ENCODE measurements at places on chromosomes 5 and 9.

- no peak for DNase-seq
Measured at GRCh38 chr9:68991457-68991856, 22.5 kb downstream of the PRKACG start.

- DNase-seq, result no peak
Measured at GRCh38 chr9:91714874-91715615, 235.0 kb downstream of the ROR2 start.

DNA sequence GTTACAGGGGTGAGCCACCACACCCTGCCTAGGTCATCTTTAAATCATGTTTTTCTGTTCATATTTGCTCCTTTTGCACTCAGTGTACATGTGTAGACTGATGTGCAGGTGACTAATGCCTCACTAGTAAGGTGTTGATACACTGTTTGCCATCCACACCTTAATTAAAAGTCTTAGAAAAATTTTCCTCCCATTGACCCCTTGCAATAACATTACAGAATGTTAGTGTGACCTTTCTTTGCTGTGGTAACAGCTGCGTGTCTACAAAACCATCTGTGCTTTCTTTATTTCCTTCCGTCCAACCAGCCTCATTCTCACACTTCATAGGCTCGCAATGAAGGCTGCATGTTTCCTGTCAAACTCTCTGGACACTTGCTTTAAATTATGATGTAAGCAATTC, 6.6 kb upstream of the CEMIP2 start:
- no peak for DNase-seq

DNA sequence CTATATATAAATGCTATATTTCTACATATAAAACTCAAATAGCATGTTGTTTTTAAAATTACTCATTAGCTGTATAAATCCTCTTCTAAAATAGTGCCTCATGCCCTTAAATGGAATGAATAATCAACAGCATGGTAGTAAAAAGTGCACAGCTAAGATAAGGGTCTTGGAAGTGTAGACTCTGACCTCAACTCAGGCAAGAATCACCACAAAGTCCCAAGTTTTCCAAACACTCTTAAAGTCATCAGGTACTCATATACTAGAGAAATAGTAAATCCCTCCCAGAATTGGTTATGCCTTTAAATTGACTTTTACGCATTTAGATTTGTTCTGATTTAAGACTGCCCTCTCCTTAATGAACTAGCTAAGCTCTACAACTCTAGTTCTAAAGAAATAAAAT, 113.8 kb downstream of the TMEM161B start:
- no peak for DNase-seq

DNA sequence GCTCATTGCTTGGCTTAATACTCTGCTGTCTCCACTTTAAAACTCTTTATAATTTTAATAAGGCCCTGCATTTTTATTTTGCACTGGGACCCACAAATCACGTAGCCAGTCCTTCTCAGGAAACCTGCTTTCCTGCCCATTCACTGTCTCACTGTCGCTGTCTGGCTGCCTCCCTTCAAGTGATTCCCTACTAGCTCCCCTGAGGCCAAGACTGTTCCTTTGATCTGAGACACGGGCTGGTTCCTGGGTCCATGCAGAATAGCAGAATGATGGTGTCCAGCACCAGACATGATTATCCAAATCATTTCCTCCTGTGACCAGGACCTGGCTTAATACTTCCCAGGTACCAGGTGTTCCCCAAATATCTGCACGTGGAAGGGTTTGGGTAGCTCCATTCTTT, 597.1 kb upstream of the KLF4 start:
- DNase-seq, result no peak

DNA sequence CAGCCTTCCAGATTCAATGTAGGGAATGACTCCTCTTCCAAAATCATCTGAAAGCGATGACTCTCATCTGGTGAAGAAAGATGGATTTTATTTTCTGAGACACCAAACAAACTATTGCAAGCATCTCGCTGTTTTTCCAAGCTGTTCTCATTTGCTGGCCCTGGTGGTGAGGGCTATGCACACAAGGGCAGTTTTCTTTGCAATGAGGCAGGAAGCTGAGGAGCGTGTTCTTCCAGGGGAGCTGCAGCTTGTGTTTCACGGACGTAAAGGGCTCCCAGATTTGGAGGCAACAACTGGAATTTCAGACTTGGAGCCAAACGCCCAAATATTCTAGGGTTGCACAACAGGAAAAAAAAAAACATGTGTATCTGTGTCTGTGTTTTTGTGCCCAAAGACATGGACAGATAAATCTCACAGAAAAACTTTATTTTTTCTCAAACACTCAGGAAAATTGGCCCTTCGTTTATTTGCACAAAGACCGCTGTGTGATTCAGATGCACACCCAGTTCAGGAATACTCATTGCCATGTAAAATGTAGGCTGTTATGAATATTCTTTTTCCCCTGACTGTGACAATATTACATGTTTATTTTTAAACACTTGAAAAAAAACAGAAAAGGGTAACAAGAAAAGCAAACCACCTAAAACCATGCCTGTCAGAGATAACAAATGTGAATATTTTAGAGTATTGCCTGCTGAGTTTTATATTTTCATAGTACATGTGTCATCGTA, 151.3 kb downstream of the GAS1 start:
- no peak for DNase-seq

DNA sequence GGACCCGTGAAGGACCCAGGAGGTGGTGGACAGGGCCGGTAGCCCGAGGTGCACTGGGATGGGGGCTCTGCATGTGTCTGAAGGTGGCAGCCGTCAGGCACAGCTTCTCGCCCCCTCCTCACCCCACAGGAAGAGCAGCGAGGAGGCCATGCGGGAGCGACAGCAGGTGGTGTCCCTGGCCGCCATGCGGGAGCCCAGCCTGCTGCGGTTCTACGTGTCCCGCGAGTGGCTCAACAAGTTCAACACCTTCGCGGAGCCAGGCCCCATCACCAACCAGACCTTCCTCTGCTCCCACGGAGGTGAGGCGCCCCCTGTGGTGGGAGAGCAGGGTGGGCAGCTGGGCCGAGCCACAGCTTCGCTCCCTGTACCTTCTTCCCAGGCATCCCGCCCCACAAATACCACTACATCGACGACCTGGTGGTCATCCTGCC, 39.9 kb downstream of the USP20 start:
- DNase-seq, result no peak

DNA sequence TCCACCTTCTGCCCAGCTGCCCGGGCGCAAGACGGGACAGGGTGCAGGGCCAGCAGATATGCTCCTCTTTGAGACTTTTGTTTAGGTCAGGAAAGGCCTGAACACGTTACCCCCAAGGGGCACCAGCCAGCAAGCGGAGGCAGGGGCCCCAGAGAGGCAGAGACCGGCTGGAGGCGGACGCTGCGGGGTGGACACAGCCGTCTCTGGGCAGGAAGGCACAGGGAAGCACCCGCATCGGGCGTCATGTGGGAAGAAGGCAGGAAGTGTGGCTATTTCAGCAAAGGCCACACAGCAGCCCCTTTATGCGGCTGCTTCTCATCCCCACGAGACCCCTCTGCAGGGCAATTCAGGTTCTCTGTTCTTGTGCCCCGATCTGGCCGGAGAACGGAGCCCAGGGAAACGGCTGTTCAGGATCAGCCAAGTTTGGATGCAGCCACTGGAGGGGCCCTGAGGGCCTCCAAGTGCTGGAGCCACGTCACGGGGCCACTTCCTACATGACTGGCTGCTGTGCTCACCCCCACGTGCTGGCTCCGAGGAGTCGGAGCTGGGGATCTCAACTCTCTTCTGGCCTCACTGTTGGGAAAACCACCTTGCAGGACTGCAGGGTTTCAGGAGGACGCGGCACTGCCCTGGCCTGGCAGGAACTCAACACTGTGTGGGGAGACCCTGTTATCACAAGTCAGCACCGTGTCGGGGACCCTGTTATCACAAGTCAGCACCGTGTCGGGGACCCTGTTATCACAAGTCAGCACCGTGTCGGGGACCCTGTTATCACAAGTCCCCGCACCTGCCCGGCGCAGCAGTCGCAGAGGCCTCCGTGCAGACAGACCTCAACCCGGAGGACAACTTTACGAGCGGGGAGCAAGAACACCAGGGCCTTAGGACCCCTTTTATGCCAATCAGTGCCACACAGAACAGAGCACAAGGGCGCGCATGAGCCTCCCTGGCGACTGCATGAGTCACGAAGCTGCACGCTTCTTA, 44.4 kb downstream of the SLC12A7 start:
- DNase-seq, result no peak

GRCh38 chr9:74960561-74960960, 7.8 kb upstream of the C9orf40 start:
- DNase-seq, result no peak

GRCh38 chr5:67414712-67415111, 218.1 kb upstream of the CD180 start:
- no peak for DNase-seq

DNA sequence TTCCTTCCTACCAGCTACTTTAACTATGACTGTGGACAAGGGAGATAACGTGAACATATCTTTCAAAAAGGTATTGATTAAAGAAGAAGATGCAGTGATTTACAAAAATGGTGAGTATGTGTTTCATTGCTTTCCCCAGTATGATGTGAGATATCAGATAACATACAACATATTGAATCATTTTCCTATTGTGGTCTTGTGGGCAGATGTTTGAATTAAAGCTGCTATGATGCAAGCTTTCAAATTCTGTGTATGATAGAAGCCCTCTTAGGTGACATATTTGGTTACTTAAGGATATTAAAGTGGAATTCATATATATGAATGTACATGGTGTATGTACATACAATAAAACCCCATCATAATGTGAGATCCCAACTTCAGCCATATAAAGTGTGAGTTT, 59.5 kb downstream of the TEK start:
- no peak for DNase-seq

DNA sequence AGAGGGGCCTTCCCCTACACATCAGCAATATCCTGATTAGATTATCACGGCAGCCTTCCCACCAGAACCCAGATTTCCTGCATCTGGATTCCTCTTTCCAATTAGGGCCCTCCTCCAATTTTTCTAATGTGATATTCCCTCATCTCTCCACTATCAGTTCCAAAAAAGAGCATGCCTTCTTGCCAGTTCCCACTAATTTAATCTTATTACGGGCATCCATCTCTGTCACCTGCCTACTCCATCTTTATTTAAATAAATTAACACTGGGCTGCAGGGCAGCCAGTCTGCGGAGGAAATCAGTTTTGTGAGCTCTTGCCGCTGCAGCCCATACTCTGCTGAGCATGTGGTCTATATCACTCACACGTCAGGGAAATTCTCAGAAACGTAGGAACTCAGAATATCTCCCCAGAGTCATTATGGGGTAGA, 16.6 kb upstream of the FBP2 start:
- no peak for DNase-seq

- no peak for DNase-seq
Measured at GRCh38 chr5:102554728-102555127, 55.9 kb upstream of the SLCO6A1 start.

GRCh38 chr9:86405926-86406325, 51.7 kb upstream of the TUT7 start:
- DNase-seq, result no peak

DNA sequence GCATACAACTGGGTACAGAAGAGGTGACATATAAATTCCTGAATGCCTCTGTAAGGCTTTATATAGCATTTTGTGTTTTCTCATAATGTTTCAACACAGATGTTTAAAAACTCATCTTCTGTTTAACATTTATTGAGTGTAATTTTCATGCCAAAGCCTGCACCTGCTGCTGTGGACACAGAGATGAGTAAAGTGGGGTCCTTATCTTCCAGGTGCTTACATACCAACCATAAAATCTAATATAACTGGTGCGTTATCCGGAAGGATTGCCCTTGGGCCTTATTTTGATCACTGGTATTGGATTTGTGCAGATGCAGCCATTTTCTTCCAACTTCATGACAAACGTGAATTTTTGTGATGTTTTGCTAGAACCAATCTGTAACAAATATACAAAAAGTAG, 222.3 kb downstream of the DMRT2 start:
- no peak for DNase-seq

GRCh38 chr9:81719972-81720371, 30.6 kb upstream of the TLE1 start:
- DNase-seq, result no peak

GRCh38 chr5:14440582-14441431, 140.8 kb upstream of the OTULINL start:
- no peak for DNase-seq

GRCh38 chr9:74281674-74282073, 215.5 kb upstream of the RORB start:
- no peak for DNase-seq

DNA sequence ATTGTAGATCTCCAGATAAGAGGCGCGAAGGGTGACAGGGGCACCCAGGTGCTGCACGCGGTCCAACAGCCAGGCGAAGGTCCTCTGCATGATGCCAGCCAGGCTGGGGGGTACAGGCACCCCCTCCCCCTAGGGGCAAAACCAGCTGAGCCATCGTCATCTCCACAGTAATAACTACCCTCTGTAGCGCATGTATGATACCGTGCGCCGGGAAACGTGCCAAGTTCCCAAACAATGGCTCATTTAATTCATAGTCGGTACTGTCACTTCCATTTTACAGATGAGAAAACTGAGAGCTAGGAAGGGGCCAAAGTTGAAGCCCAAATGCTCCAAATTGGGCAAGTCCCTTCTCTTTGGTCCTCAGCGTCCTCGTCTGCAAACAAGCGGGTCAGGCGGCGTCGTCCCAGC, 1.5 kb downstream of the KIF12 start:
- DNase-seq, result no peak

GRCh38 chr9:33465596-33466564, 7.8 kb downstream of the NOL6 start:
- no peak for DNase-seq

DNA sequence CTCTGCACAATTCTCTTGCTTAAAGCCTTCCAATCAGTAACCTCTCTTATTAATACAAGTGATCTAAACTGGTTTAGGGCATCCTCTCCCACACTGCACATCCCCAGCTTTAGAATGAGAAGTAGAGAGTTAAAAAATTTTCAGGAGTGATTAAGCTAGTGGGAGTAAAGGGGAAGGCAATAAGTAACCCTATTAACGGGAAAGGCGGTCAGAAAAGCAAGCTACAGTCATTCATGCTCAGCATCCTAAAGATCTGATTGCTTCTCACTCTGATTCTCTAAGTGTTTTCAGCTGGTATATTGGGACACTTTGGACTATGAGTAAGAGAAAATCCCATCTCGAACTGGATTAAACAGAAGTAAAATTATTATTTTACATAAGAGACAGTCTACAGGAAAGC, 15.8 kb downstream of the CDH6 start:
- DNase-seq, result no peak

DNA sequence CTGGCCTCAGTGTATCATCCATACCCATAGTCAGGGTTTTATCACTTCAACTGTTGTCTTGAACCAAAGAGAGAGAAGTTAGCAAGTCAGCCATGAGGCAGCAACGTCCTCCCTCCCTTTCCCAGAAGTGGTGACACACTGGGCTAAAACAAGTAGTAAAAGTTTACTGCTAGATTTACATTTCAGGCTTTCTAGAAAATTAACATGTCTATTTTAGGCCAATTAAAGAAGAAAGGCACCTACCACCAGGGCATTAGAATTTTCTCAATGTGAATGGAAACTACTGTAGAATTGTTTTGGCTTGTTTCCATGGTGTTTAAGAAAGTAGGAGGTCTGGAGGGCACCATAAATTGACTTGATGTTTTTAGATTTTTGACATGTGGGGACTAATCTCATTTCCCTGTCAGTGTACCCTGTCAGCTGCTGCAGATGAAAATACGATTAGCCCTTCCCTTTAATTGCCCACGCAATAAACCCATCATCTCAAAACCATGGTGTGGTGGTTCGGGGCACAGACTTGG, 121.8 kb upstream of the ELL2 start:
- DNase-seq, result no peak

- no peak for DNase-seq
Measured at GRCh38 chr5:153212471-153212870, 278.0 kb upstream of the GRIA1 start.

GRCh38 chr5:165031371-165031770, 1526.0 kb downstream of the MAT2B start:
- DNase-seq, result no peak
